Renal cortical epithelial cell (primary cell): ENCODE measurements at places on chromosomes 2 and 18. TPM values are rescaled to one million over a fixed set of nuclear protein-coding genes. Genes with fewer than 3 reads are reported as not detected.

GRCh38 chr2:172896661-172897081, 161.0 kb downstream of the RAPGEF4 start:
- DNase-seq: no peak

DNA sequence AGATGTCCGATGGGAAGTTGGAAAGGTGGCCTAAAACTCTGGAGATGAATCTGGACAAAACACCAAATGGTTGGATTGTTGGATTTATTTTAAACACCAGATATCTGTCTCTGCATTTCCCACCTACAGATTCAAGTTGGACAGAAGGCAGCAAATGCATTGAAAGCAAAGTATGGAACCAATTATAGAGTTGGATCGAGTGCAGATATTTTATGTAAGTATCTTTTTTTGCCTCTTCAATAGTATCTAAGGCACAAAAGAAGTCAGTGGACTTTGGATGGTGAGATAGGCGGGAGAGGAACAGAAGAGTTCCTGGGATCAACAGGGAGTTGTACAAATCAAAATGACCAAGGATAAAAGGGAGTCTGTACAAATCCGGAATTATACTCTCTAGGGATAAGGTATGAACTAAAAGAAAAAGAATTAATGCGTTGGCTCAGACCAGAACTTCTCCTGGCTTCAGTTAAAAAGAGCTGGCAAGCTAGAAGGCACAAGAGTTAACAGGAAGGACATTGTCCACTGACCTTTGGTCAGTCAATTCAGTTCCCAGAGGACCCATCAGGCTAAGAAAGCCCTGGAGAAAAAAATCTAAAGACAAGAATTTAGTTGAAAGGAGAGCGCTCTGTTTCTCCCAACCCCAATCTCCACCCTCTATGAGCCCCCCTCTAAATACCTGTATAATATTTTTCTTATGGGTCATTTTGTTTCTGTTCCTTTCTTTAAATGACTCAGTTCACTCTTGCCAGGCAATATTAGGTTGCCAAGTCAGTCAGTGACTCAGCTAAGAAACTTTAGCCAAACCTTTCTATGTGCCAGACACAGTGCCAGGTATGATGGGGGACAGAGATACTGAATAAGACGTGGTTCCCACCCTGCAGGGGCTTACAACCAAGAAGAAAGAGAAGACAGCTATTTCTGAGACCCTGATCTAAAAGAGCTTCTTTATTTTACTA, 29.1 kb downstream of the CPO start:
- no peak for DNase-seq

- no peak for DNase-seq
Observed at GRCh38 chr18:59054496-59055287, 85.0 kb upstream of the SEC11C start.

DNA sequence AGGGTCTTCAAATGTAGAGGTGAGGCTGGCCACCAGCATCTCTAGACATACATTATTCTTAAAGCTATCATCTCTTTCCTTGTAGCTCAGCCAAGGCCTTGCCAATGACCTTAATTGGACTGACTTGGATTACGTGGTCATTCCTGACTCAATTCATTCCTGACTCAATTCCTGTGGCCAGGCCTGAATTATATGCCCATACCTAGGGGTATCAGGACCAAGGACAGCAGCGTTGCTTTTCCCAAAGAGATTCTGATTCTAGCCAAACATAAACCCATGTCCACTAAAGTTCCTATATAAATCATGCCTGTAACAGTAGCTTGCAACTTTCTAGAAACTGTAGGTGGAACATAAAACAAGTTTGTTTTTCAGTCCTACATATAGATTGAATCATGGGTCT, 231.7 kb downstream of the ARL6IP6 start:
- peak; percentile 6 for DNase-seq

DNA sequence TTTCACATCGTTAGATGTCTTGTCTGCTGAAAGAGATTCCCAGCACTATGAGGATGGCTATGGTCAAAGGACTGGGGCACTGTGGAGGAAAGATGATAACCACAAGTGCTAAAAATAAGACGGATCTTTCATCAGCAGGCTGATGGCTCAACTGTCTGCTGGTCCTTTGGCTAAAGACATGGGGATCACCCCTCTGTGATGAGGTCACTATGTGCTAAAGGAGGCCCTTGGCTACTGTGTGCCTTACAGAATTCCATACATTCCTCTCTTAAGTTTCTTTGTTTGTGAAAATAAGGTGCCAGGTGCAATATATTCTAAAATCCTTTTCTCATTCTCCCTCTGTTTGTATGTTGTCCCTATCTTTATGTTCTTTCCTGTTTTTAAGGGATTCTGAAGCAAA, 39.7 kb upstream of the LYPD6 start:
- DNase-seq: no peak

GRCh38 chr18:4074647-4075046, 380.5 kb downstream of the DLGAP1 start:
- no peak for DNase-seq

GRCh38 chr2:216064665-216065064, 16.9 kb downstream of the PECR start:
- DNase-seq: no peak

DNA sequence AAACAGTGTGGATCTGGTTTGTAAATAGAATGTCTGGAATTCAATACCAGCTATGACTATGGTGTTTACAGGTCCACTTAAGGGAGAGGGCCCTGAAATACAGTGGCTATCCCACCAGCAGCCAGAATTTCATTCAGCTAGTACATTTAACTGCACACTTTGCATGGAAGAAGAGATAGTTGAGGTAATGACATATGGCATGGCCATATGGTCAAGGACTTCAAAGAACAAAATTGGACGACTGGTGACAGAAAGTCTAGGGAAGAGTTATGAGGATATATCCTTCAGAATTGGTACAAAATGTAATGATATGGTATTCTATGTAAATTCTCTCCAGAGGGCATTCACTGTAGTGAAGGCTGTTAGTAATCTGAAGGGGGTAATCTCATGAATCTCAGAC, 105.0 kb downstream of the IKZF2 start:
- DNase-seq: no peak

METAP1D gene
- 1.9 and 4.8 TPM in 2 replicates for total RNA-seq

GRCh38 chr18:25229081-25229480, 122.9 kb downstream of the ZNF521 start:
- no peak for DNase-seq

DNA sequence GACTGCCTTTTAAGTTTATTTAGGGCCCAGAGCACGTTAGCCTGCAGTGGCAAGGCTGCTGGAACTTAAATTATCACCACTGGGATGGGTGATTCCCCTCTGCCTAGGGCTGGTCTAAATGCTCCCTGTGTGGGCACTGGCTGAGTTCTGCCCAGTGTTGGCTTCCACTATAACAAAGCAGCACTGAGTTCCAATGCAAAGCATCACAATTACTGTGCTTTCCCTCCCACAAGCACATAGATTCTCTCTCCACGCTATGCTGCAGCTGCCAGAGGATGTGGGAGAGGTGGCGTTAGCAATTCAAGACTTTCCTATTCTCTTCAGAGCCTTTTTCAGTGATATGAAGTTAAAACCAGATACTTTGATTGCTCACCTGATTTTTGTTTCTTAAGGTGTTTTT, 328.9 kb upstream of the DDX18 start:
- no peak for DNase-seq

DNA sequence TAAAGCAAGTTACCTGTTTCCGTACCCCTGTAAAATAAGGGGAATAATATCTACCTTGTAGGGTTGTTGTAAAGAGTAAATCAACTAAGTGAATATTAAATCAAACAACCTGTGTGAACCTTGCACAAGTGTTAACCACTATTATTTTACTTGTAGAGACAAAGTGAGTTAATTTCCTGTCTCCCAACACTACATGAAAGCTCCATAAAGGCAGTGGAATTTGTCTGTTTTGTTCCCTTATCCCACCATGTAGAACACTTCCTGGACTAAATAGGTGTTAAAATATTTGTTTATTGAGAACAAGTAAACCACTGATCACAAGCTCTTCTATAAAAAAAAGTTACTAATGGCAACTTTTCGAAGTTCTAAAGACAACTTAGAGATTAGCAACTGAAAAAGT, 3.3 kb downstream of the ARL5A start:
- peak; percentile 28 for DNase-seq

- peak; percentile 65 for DNase-seq
Observed at GRCh38 chr2:31467426-31467825, 52.9 kb upstream of the XDH start.

DNA sequence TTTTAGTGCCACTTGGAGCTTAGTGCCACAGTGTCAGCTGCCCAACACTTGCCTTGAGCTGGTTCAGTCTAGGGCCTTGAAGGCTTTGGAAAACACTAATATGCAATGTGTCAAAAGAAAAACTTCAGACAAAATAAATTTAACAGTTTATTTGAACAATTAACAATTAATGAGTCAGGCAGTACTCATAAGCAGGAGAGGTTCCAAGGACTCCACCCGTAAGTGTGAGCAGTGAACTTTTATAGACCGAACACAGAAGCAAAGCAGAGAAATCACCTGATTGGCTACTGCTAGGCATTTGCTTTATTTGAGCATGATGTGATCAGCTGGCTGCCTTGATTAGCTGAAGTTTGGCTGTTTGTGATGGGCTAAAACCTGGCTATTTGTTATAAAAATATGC, 49.5 kb upstream of the TBC1D8 start:
- peak; percentile 84 for DNase-seq

GRCh38 chr2:101815739-101816391, 118.4 kb downstream of the MAP4K4 start:
- DNase-seq: no peak

DNA sequence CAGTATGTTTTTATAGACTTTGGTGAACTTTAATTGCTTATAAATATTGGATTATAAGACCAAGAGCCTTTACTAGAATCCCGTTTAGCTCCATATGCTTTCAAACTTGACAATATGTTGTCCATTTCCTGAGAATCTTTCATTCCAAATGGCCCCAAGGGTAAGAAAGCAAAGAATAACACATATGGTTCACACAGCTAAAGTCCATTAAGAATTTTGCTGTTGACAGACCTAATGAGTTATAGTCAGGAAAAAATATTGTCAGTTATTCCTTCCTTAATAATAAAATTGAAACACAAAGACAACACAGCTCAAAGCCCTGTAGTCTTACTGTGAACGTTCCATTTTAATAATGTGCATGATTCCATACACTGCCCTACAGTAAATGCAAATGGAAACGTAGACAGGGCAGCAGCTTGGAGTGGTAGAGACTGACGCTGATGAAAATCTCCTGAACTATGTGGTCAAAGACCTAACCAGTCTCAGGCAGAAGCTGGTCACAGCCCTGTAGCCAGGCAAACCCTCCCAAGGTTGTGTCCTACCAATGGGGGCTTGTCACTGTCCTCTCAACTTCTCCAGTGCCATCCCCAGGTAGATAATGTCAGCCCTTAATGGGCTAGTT, 49.0 kb upstream of the ATIC start:
- no peak for DNase-seq

- no peak for DNase-seq
Observed at GRCh38 chr2:16641509-16641908, 24.1 kb downstream of the CYRIA start.

DNA sequence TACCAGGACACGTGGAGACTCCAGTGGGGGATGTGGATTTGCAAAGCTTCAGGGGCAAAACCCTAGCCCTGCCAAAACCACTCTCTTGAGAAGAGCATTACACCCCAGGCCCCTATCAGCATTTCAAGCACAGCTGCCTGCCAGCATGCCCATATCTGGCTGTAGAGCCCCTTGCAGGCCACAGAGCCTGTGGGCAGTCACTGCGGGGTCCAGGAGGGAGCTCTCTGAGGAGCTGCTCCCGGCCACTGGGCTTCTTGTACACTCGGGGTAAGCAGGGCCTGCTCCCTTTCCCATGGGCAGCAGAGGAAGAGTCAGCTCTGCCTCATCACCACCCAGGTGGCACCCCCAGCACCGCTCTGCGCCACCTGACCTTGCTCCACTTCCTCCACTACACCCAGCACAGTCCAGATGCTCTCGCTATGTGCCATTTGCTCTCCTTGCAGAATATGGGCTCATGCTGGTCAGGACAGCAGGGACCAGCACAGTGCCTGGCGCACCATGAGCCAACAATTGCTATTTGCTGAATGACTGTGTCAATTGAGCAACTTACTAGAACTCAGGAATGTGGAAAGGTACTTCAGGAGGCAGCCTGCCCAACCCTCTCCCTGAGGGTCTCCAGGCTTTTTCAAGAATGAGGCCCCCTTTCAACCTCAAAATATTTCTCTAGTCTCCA, 7.4 kb downstream of the CHST10 start:
- DNase-seq: no peak

- no peak for DNase-seq
Observed at GRCh38 chr2:51071191-51071590, 39.3 kb upstream of the NRXN1 start.

SKOR2 gene
- not detected in 2 replicates for total RNA-seq

ITGB6 gene
- 259 and 383 TPM in 2 replicates for total RNA-seq

GRCh38 chr2:149219856-149220255, 110.5 kb upstream of the LYPD6 start:
- no peak for DNase-seq

DNA sequence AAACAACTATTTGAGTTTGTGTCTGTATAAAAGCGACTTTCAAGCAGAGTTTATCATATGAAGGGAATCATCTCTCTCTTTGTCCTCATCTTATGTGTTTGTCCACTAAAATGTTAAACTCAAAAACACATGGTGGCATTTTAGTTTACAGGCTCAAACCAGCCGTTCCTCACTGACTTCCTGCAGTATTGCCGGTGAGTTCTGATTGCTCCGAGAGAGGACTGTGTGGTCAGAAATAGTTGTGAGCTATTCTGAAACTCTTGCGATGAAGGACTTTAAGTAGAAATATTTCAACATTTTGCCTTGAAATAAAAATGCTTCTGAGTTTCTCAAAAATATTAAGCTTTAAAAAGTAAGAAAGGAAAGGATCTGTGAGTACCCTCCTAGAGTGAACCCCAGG, 163.2 kb upstream of the CAVIN2 start:
- DNase-seq: no peak

FSHR gene
- total RNA-seq: 0.05 TPM in 1 of 2 replicates, not detected in the other

C1GALT1C1L gene
- total RNA-seq: 1.2 and 2.5 TPM in 2 replicates

GRCh38 chr2:20781656-20782265, 41.1 kb downstream of the LDAH start:
- peak; percentile 38 for DNase-seq

GAL3ST2 gene
- 0.17 and 0.70 TPM in 2 replicates for total RNA-seq

DNA sequence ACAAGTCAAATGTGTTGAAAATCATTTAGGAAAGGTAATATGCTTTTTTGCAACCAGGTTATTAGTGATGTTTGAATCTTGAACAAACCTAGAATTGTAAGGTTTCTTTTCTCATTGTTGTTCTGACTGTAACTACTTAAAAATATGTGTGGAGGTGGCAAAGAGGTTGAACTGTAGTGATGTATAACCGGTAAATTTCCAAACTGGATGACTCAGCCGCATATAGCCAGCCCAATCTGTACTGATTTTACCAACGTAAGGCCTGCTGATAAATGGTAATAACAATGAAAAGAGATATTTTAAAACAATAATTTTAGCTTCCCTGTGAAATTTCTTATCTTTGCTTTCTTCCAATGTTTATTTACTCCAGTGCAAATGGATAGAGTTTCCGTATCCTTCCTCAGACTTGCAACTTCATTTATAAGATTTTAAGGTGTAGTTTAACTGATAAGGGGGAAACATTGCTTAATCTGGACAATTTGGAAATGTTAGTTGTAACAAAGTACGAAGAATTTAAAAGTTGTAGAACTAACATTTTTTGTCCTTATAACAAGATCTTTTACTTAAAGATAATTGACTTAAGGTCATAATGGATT, 1170.4 kb upstream of the ZEB2 start:
- DNase-seq: peak; percentile 26

SEPTIN2 gene
- total RNA-seq: 560 and 750 TPM in 2 replicates

- DNase-seq: no peak
Observed at GRCh38 chr2:98020992-98021713, 25.4 kb upstream of the TMEM131 start.

NFU1 gene
- total RNA-seq: 39.8 and 48.5 TPM in 2 replicates
